ENCODE measurements at places on chromosomes 12 and 14.

DNA sequence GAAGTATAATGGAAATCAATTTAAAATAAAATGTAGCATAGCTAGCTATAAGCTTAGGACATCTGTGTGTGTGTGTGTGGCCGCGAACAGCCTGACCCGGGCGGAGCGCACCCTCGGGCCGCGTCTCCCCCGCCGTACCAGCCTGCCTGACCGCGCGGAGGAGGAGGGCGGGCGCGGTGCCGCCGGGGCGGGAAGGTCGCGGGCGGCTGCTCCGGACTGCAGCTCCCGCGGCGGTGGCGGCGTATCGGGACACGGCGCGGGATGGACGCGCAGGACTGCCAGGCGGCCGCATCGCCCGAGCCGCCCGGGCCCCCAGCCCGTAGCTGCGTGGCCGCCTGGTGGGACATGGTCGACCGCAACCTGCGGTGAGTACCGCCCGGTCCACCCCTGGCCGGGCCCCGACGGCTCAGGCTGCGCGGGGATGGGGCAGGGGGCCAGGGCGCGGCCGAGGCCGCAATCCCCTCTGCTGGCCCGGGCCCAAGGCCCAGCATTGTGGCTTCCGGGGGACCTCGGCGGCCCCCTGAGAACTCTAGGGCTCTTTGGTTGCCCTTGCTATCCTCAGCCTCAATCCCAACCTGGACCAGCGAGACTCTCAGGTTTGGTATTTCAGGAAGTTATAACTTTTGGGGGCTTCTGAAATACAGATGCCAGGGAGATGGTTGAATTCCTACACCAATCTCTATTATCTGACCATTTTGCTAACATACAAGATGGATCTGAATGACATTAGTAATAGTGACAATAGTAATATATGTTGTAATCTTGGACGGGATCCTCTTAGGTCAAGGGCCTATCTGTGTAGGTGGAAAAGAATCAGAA lies at the start of gene ABHD12B:
ABHD12B (plus strand) TSS at position 140 of the 819 bp plus-strand sequence; CDS start at position 262, 122 bp downstream.
- no peak for DNase-seq

DNA sequence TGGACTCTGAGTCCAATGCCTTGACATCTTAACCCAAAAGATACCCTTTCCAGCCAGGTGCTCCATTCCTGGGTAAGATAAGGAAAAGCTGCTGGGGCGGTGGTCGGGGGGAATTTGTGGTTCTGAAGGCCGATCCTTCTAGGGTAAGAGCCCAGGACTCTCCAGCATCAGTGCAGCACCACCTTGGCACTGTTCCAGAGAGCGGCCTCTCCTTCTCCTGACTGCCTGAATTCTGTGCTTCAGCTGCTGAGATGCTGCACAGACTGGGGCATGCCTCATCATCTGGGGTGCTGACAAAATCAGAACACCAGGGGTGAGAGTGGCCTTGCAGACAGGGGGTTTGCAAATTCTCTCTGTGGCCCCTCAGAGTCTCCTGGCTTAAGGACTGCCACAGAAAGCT lies 87.5 kb downstream of the SPTB start:
- no peak for DNase-seq

- no peak for DNase-seq
These were observed 594.7 kb downstream of the CCER1 start for GRCh38 chr12:90360300-90360699.

DNA sequence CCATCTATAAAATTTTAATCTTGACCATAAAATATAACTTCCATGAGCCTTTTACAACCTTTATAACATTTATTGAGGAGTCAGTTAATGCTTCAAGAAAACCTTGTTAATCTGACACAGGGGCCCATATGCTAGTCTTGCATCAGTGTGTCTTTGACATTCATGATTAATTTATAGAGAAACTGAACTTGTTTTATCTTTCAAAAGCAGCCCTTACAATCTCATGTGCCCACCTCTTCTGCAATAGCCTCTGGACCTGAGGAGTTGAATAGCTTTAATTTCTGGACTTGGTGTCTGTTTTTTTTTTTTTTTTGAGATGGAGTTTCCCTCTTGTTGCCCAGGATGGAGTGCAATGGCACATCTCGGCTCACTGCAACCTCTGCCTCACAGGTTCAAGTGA lies 8.6 kb upstream of the LPCAT3 start:
- DNase-seq, result no peak

GRCh38 chr14:25007832-25008231 lies 42.1 kb downstream of the STXBP6 start:
- no peak for DNase-seq

DNA sequence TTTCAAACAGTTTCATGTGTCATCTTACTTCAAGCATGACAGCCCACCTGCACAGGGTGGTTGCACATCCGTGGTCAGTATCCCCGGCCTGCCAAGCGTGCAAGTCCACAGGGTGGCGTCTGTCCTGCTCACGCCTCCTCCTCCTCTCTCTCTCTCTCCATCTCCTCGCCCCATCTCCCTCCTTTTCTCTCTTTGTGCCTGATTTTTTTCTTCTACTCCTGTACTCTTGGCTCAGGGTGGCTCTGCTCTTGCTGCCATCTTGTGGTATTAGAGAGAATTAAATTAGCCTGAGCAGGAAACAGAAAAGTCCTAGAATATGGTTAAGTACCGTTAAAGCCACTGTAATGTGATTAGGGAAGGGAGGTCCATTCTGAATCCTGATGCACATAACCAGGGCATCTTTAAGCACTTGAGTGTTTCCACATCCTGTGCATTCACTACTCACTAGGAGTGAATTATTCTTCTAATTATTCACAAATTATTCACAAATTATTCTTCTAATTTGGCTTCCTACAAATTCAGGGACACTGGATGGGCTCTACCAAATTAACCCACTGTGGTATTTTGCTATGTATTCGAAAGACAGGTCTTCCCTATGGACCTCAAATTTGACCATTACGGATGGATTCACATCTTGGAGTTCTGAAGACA lies 25.5 kb upstream of the DTX1 start:
- DNase-seq, result no peak

GRCh38 chr14:65360144-65360784 lies 52.3 kb upstream of the FUT8 start:
- DNase-seq, result no peak

GRCh38 chr14:31843361-31844091 lies 233.6 kb upstream of the ARHGAP5 start:
- DNase-seq, result no peak

- no peak for DNase-seq
These were observed 139.0 kb downstream of the BCL11B start for GRCh38 chr14:99132821-99133635.

DNA sequence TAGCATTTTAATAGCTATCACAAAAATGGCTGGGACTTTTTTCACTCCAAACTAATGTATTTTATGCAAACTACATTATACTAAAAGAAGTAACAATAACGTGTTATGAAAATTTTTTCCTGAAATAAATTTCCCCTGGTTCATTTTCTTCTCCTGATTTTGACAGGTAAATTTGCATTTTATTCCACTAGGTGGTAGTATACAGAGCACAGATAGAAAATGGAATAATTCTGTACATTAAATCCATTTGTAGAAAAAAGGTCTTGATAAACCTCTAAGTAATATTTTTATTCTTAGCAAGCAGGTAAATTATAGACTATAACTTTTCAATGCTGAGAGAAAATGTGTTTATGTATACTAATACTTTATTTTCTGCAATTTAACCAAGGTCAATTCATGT lies 96.5 kb downstream of the BCAT1 start:
- no peak for DNase-seq

GRCh38 chr14:78282437-78282836 lies 112.3 kb downstream of the NRXN3 start:
- no peak for DNase-seq

- no peak for DNase-seq
These were observed 72.7 kb downstream of the SAMD4A start for GRCh38 chr14:54639611-54640010.

DNA sequence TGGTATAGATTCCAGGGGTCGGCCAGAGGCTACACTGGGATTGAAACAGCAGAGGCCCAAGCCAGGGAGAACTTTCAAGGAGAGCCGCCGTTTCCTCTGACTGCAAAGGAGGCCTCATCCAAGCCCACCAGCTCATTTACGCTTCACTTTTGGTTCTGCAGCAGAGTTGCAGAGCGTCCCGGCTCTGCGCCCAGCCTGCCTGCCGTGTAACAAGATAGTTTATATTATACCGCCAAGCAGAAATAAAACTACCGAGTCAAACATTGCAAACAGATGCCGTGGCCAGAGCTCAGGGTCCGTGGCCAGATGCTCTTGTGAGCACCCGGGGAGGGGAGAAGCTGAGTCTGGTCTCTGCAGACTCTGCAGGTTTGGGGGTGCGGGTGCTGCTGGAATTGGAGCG lies 60.7 kb upstream of the TBX3 start:
- DNase-seq, result no peak

DNA sequence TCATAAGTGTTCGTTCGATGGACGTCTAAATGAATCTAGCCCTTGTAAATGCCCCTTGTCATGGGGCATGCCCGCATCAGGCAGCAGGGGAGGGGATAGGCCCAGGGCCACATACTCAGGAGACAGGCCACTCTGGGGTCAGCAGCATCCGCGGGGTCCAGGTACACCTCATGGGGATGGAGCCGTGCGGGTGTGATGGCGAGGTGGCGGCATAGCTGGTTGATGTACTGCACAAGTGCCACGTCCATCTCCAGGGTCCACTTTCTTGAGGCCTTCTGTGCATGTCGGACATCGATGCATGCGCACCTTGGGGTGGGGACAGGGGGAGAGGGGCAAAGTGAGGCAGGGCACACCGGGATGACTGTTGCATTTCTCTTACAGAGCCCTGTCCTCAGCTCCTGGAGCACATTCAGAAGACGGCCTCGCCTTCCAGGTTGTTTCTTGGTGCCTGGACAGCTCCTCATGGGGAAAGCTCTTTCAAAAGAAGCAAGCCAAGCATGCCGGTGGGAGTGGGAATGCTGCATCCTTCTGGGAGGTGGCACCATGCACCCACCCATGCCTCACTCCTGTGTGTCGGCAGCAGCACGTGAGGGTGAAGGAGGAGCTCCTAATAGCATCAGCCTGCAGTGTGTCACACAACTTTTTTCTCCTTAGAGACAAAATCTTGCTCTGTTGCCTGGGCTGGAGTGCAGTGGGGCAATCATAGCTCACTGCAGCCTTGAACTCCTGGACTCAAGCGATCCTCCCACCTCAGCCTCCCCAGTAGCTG lies 47.4 kb downstream of the TRAFD1 start:
- no peak for DNase-seq

DNA sequence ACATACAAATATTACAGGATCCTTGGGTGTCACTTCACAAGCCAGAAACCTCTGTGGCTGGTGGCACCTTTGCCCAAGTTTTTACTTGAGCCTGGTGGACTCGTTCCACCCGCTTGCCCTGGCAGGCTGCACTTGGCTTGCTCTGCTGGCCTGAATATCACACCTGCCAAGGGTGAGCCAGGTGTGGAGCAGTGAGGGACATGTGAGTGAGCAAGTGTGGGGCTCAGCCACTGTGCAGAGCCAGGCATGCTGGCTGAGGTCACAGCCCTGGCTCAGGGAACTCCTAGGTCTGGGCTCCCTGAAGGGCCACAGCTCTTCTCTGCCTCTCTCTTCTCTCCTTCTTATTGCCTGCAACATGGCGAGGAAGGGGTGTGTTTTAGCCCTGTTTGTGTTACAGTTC lies 82.0 kb downstream of the SLC16A7 start:
- no peak for DNase-seq

- DNase-seq, result no peak
These were observed 811 bp downstream of the TMCC3 start for GRCh38 chr12:94649349-94650142.

GRCh38 chr14:70722418-70722817 lies 80.7 kb downstream of the TTC9 start:
- no peak for DNase-seq

DNA sequence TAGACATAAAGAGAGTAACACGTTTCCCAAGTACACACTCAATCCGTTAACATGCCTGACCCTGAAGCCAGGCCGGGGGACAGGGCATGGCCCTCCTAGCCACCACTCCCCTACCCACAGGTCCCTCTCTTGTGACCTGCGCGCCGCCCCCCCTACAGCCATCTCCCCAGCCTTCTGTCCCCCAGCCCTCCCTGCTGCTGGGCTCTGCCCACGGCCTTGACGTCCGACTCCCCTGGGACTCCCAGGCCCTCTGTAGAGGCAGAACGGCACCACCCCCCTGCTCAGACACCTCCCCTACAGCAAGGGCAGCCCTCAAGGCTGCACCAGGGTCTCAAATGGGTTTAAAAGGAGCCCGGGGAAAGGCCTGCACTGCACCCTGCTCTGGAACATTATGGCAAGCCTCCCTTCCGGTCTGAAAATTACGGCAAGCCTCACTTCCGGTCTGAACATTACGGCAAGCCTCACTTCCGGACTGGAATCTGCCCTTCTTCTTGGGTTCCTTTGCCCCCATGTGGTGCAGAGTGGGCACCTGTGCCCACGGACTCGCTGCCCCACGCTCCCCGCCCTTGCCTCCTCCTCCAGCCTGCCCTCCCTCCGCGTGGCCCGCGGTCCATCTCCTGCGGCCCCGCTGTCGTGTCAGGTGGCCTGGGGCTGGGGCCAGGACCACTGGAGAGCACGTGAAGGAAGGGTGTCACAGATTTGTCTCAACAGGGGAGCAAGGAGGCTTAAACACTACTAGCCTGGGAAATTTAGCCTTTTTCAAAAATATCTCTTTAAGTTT lies 77.6 kb downstream of the MOK start:
- no peak for DNase-seq

GRCh38 chr14:21940887-21941856 lies 267.6 kb upstream of the OR4E1 start:
- DNase-seq, result peak; percentile 17

DNA sequence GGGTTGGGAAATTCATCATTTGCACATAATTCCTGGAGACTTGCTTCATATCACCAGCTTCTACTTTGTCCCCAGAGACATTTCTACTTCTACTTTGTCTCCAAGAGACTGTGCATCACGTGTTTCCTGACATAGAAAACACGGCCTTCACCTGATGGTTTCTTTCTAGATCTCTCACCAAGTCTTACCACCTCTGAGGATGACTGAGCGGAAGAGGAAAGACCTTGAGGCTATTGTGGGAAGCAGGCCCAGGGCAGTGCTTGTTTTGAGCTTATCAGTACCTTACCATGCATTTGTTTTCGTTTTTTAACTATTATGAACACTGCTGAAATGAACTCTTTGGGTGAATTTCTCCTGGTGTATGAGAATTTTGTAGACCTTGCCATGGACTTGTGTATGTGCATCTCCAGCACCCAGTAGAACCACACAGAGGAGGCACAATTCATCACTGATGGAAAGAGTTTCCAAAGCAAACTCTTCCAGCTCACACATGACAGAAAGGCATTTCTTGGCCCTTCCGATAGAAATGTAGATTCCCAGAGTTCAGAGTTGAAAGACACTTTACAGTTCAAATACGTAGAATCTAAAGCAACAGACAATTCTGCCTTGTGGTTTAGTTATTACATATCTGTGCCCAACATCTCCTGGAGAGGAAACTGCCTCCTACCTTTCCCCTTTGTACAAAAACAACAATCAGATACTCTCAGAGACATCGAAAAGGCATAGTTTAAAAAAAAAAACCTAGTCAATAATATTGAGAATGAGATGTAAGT lies 434.7 kb downstream of the FUT8 start:
- peak; percentile 45 for DNase-seq

- DNase-seq, result no peak
These were observed 55.1 kb upstream of the CMKLR1 start for GRCh38 chr12:108394196-108394595.

DNA sequence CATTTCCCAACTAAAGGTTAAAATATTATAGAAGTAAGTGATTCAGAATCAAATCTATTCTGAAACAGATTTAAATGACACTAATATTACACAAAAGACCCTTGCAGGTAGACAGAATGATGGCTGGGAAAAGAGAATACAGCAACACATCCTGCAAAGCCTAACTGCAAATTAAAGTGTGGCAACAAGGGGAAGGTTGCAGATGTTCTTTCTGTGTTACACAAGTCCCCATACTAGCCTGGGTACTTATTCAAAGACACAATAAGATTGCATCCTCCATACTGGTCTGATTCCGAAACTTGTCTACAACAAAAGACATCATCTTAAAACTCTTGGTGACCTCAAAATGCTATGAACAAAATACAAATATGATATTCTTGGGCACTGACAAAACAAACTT lies 50.5 kb downstream of the R3HDM2 start:
- no peak for DNase-seq

Measured in stimulated activated CD4-positive, alpha-beta T cell treated with anti-CD3 and anti-CD28 coated beads, Interleukin-2, amount 100 ng/mL, for 4 hours (primary cell).